Caudate nucleus (tissue), 63 donors: ENCODE measurements at places on chromosomes 16 and 17.

DNA sequence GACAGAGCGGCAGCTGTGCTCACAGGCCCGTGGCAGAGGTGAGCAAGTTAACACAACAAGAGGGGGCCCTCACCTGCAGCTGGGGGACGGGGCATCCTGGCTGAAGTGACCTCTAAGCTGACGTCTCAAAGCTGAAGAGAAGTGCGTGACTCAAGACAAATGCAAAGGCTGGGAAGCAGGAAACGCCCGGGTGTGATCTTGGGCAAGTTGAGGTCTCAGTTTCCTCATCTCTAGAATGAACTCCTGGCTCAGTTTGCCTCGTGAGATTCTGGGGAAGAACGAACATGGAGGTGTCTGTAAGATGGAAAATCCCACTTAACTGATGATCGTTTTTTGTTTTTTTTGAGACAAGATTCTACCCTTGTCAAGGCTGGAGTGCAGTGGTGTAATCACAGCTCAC lies 40.1 kb upstream of the C1QL1 start:
- no peak for DNase-seq

DNA sequence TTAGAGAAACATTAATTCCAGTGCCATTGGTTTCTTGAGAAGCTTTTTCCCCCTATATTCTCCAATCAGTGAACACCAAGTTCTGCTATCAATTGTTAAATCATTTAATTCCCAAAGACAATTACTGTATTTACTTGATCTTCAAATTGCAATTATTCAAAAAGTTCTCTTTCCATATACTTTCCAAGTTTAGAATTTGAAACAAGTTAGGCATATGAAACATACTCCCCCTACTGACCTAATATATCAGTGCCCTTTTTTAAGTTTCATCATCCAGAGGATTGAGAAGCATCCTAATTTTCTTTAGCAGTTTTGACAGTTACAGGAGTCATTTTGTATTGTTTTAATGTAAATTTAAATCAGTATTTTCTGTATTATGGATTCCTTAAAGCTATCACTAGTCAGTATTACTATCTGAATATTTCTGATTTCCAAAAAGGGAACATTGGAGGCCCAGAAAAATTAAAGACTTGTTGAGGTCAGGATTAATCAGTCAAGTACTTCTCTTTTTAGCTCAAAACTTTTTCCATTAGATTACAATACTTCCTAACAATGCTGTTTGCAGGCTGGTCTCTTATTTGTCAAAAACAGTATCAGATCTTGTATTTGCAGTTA lies 16.3 kb downstream of the MEIOC start:
- DNase-seq = no peak

DNA sequence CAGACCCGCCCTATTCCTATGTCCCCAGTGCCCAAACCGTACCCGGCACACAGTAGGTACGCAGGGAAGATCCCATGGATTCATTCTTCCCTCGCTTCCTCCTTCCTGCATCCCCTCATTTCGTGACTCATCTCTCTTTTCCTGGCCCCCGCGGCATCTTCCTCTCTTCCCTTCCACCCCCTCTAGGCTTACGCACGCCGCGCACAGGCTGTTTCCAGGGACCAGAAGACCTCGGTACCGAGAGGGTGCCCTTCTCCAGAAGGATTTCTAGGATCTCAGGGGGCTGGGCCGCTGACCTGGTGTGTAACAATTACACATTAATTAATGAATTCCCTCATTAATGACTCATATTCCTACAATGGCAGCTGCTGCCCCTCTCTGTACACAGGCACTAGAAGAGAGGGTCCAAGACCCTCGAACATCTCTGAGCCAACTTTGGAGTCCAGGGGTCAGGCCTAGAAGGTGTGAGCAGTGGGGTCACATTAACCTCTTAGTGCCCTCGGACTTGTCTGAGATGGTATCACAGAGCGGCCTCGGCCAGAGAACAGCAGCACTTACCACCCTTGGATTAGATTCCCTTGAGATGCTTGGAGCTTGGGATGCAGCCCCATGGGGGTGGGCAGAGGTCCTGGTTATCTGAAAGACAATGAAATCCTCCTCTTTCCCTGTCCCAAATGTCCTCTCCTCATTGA lies 16.8 kb upstream of the PLLP start:
- DNase-seq = no peak

DNA sequence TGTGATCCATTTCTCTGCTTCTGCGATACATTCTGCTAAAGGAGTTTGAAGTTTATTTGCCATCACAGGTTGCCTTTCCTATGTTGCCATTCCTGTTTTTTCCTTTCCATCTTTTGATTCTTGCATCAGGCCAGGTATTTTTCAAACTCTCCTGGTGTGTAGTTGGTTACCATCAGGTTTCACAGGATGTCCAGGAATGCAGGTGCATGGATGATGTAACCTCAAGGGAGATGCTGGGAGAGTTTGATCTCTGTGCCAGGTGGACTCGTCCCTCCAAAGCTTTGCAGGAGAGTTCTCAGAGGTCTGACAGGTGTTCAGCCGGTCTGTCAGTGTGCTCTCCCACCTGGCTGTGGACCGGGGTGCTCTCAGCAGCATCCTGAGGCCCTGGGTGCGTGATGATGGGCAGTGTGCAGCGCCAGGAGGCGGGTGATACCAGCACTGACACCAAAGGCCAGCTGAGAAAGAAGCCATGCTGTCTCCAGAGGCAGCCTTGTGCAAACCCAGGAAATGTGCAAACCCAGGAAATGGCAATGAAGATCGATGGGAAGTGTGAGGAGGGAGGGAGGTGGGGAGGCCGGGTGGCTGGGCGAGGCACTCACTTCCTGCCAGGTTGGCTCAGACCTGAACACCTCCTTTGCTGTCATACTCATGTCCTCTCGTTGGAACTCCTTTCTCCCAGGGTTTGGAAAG lies 1.7 kb downstream of the ATP2C2 start:
- no peak for DNase-seq

GRCh38 chr17:57257195-57257894 lies 1.0 kb downstream of the MSI2 start:
- no peak for DNase-seq
